Activated CD4-positive, alpha-beta T cell treated with anti-CD3 and anti-CD28 coated beads for 36 hours (primary cell): ENCODE measurements at places on chromosomes 6 and 20.

- DNase-seq: no peak
These were observed 350.4 kb downstream of the HACE1 start for GRCh38 chr6:104509355-104509754.

DNA sequence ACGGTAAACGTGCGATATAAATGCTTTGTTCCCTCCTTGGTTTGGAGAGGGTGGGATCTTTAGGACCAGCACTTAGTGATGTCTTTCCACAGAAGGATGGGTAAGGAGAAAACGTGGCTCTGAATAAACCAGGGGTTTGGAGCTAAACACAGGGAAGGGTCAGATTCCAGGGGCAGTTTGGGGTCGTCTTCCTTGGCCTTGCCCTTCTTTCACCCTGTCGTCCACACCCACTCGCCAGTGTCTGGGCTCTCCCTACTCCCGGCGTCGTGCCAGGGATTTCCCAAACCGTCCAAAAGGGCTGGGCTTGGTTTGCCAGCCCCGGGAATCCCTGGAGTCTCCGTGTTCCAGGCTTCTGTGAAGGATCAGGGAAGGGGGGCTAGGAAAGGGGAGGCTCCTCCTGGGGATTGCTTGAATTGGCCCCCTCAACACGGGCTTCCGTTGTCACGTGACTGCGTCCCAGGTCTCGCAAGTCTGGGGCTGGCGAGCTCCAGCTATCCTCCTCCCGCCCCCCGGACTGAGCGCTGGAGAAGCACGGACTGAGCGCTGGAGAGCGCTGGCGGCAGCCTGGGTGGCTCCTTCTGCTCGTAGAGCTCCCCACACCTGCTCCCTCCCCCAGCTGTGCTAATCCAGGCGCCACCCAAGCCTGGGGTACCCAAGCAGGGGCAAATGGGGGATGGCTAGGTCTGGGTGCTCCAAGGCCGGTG lies 9.4 kb upstream of the ARMC12 start:
- DNase-seq: no peak

GRCh38 chr6:25017932-25018567 lies 82.3 kb upstream of the RIPOR2 start:
- peak; percentile 91 for DNase-seq

DNA sequence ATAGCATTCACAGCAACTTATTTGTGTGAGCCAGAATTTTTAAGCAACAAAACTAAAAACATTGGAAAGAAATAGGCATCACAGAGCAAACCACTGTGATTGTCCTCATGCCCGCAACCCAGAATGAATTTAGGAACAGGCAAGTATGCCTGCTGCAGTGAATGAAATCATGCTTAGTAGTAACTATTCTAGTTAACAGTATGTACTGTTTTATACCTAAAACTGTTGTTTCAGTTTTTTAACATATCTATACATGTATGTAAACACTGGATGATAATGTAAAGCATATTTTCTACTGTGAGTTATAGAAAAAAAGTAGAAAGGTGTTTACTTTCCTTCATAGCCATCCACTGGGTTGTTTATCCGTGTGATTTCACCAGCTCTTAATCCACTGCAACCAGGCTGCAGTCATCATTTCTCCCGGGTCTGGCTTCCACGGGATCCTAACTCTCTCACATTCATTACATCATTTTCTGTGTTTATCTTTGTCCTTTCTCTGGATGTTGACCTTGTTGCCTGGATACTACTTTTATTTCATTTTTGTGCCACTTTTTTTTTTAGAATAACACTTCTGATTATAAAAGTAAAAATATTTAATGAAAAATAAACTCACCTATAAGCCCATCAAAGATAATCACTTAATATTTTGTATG lies 3.6 kb upstream of the ARFGEF3 start:
- no peak for DNase-seq

GRCh38 chr6:72533606-72534005 lies 88.3 kb upstream of the KCNQ5 start:
- no peak for DNase-seq

DNA sequence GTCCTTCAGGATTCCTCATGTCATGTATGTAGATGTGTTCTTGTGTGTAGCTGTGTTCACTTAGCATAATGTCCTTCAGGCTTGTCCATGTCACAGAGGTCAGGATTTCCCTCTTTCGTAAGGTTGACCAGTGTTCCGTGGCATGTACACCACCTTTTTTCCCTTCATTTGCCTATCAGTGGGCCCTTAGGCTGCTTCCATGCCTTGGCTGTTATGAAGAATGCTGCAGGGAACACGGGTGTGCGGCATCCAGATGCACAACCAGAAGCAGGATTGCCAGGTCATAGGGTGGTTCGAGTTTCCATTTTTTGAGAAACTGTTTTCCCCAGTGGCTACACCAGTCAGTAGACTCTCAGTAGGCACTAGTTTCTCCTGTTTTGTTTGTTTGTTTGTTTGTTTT lies 29.2 kb downstream of the SYNDIG1 start:
- DNase-seq: no peak
